ENCODE measurements at places on chromosomes 12 and 14.
A peak's percentile ranks its signal among the peaks of the same experiment; 100 is the strongest.

DNA sequence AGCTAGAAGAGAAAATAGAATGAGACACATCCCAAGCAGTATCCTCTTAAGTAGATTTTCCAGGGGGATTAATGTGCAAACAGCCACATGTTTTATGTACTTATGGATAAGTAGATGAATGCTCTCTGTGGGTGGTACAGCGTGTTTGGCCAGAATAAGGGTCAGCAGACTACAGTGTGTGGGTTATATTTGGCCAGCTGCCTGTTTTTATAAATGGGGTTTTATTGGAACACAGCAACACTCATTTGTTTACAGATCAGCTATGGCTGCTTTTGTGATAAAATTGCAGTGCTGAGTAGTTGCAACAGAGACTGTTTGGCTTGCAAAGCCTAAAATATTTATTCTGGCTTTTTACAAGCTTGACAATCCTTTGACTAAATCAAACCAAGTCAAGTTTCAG is 780.2 kb upstream of the SEL1L start:
- no peak for DNase-seq

DNA sequence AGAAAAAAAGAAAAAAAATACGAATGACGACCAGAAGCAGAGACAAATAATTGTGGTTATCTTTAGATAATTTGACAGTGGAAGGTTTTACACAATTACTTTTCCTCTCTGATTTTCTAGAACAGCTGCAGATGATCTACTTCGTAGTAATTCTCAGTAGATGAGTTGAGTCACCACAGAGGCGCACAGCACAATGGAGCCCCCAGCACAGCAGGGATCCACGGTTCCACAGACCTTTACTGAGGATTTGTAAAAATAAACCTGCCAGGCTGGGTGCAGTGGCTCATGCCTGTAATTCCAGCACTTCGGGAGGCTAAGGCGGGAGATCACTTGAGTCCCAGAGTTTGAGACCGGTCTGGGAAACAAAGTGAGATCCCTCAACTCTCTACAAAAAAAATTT is 29.3 kb downstream of the AMN start:
- no peak for DNase-seq

- no peak for DNase-seq
Measured at GRCh38 chr12:128693115-128693514, 130.6 kb downstream of the SLC15A4 start.

- no peak for DNase-seq
Measured at GRCh38 chr12:25295361-25295760, 44.6 kb upstream of the KRAS start.

DNA sequence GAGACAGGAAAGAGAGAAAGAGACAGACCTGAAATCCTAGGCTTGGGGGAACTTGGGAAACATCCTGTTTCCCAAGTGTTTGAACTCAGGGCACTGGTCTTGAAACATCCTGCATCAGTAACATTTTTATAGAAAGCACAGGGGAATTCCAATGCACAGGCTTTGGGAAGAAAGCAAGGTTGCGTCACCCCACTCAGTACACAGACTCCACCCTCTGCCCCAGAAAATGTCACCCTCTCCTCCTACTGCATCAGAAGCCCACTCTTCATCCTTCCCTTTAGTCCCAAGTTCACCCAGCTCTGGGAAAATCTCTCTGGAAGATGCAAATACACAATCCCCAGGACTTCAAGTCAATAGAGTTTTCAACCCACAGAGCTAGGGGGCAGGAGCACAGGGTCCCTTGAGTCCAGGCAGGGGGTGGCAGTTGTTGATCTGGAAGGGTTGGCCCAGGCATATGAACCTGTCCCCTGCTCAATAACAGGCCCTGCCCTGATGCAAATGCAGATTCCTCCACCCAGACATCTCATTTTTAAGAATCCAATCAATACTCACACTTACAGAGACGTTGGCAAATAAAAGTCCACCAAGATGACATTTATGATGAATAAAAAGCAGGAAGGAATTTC is 1.7 kb downstream of the RDH16 start:
- DNase-seq = no peak

GRCh38 chr14:30221546-30221945 is 293.9 kb upstream of the PRKD1 start:
- DNase-seq = no peak

DNA sequence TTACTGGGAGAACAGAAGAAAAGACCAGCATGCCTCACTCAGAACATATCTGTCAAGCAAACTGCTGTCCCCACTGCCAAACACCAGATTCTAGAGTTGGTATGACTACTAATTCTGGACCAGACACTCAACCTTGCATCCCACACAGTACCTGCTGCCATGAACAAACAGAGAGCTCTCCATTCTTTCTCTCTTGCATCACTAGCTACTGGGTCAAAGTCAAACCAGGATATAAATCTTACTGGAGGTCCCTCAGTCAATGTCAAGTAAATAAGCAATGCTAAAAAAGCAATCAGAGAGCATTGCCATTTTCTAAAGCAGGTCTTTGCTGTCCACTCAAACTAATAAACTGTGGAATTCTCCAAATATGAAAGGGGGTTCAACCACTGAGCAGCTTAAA is 452.4 kb upstream of the SEL1L start:
- no peak for DNase-seq

GRCh38 chr12:57836442-57837375 is 9.8 kb downstream of the CTDSP2 start:
- peak; percentile 42 for DNase-seq

GRCh38 chr12:91901381-91902074 is 244.1 kb downstream of the BTG1 start:
- DNase-seq = no peak

DNA sequence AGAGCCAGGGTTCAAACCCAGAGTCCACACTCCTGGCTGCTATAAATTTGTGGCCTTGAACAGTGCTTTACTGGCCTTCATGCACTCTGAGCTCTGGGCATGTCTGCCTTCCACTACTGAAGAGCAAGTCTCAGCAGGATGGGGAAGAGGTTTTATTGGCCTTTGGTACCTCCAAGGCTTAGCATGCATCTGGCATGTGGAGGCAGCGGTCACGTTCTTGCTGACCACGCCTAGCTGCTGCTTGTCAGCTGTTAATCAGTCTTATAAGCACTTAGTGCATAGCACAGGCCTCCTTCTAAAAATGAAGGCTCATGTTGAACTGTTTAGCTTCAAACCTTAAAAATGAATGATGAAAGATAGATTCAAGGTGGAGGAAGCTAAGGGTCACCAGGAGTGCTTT is 177.5 kb downstream of the PELI2 start:
- no peak for DNase-seq

- no peak for DNase-seq
Measured at GRCh38 chr14:53380052-53380866, 227.1 kb upstream of the DDHD1 start.

DNA sequence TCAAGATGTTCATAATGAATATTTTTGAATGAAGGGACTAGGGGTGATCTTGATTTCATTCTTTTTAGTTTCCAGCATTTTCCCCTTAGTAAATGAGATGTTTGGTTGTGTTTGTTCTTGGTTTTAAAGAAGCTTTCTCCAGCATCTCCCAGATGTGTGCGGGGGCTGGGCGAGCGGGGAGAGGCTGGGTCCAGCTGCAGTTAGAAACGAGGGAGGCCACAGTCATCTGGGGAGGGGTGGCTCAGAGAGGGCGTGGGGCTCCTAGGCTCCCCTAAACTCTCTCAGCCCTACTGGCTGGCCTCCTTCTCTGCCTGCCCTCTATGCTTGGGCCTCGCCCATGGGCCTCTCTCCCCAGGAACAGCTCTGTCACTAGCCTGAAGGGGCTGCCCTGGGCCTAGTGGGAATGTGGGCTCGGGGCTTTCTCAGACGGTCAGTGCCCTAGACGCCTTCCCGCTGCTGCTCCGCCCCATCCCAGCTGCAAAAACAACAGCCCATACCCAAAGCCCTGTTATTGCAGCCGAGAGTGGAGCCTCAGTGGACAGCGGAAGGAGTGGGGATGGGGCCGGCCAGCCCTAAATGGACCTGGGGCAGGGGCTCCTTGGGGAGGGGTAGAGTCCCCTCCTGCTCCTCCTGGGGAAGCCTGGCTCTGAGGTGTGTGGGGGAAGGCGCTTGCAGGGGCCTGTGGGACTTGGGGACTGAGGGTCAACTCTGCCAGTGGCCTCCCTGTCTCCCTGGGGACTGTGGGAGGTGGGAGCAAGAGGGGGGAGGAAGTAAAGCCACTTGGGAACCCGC is 18.3 kb upstream of the EIF2B2 start:
- DNase-seq = peak; percentile 2

DNA sequence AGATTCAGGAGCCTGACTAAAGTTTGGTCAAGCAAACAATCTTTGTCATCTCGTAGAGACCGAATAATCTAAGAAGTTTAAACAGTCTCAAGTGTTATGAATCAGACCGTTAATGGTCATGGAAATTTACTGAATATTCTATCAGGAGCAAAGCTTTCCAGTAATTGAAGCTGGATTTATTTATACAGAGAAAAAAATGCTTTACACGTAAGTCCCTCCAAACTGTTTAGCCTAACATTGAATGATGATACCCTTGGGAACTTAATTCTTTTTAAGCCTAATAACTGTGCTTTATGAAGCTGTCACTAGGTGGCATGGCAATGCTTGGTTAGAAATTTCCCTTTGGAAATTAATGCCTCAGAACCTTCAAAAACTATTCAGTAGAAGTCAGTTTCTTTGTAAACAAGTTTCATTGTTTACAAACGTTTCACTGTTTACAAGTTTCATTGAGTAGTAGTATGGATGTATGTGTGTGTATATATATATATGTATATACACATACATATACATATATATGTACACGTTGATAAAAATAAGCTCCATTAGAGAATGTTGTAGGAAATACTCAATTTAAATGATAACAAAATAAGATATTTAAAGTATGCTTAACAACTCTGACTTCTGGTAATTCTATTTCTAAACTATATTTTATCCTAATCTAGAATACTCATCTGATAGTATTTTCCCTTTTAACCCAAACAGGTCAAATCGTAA is 32.1 kb downstream of the DEPDC4 start:
- peak; percentile 23 for DNase-seq

GRCh38 chr12:21614506-21614905 is 9.9 kb upstream of the GYS2 start:
- no peak for DNase-seq

DNA sequence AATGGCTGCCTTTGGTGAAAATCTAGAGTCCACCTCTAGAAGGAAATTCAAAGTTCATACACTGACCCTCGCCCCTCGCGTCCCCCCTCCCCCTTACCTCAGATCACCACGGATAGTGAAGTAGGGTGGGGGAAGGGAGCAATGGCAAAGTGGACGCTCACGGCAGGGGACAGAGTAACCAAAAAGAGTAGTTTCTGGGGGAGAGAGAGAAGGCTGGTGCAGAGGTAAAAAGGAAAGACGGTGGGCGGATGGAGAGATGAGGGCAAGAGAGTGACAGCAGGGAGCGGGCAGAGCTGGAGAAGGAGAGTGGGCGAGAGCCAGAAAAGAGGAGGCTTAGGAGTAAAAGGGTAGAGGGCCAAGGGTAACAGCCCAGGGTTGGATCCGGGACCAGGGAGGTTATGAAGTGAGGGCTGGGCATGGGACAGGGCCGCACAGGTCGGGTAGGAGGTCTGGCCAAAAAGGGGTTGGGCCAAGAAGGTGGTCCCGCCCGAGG is 423 bp downstream of the ALDH6A1 start:
- no peak for DNase-seq

GRCh38 chr14:79057333-79057732 is 887.2 kb downstream of the NRXN3 start:
- no peak for DNase-seq

GRCh38 chr14:92398888-92399636 is 76.1 kb downstream of the SLC24A4 start:
- DNase-seq = no peak

DNA sequence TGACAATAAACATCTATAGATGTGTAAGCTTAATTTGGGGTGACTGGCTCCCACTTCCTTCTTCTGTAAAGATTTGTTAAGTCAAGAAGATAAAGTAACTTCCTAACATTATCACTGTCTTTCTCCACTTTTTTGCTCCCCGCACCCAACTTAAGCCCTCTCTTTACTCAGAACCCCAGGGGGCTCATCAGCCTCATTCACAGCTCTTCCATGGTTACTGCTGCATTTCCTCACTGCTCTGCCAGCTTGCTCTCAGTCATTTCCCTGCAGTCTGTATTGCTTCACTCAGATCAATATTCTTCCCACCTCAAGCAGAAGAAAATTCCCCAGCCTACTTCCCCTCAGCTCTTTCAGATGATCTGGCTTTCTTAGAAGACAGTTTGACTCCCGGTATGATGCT is 102.0 kb downstream of the PIK3C2G start:
- no peak for DNase-seq

GRCh38 chr12:88310069-88310468 is 168.0 kb downstream of the TMTC3 start:
- no peak for DNase-seq

DNA sequence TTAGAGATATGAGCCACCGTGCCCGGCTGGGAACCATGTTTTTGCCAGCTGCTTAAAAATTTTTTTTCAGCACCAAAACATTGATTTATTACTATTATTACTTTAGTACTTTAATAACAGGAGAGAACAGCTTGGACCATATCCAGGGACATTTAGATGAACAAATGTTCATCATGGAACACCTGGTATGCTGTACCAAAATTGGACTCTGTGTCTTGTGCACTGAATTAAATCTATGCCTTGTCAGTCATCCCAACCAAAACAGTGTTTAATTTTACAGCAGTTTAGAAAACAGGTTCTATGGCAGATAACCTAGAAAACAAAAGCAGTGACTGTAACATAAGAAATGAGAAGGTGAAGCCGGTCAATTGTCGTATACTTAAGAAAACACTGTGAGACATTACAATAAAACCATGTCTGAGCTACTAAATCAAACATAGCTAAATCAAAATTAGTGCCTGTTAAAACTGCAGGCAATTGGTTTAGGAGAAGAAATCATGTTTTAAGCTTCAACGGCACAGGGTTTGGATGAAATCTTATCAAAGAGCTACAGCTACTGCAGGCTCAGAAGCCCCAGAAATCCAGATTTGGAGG is 58.2 kb upstream of the PYGL start:
- no peak for DNase-seq

All from HEK293T (cell line).